ENCODE measurements at places on chromosomes 1 and 21.

DNA sequence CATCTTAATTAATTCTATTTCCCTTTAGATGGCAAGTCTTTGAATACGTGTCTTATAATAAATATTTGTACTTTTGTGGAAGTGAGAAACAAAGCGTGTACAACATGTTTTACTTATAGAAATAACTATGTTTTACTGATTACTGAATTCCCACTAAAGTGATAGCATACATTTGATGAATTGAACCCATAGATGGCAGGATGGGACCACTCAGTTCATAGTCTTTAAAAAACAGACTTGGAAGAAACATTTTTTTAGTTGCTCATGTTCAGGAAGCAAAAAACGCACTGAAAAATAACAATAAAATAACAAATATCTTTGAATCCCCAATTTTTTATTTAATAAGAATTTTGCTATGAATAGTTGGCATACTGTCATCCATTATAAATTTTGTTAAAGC lies 507.1 kb upstream of the ZRANB2 start:
- no peak for DNase-seq

DNA sequence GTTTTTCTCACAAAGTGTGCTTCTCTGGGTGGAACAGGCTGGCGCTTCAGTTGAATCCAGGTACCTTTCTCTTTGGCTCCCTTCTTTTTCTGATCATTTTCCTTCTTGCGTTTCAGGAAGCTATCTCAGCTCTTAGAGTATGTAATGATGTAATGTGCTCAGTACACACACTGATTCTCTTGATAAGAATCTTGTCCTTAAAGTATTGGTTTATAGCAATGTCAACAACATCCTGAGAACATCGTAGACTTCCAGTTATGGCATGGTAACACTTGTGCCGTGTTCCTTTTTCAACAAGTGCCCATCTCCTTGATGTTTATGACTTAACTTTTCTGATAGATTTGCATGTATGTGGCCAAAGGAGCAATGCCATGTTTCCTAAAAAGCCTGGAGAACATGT lies 11.7 kb upstream of the ABCD3 start:
- DNase-seq, result no peak

DNA sequence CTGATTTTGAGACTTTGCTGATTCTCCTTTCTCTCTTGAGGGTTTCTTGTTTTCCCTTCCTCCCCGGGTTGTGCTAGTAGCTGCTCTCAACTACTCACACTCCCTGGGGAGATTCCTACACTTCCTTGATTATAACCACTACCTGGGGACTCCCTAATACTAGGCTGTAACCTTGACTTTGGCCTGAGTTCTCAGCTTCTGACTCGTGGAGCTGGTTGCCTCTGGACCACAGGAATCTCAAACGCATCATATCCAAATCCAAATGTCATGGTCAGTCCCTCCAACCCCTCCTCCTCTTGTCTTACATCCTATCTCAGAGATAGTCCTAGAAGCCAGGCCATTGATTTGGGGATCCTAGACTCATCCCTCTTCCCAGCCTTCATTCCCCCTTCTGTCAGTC lies 12.0 kb downstream of the MOV10 start:
- no peak for DNase-seq

GRCh38 chr1:234260578-234260977 lies 112.7 kb upstream of the COA6 start:
- no peak for DNase-seq

GRCh38 chr1:187787736-187788135 lies 959.0 kb downstream of the PLA2G4A start:
- DNase-seq, result no peak

GRCh38 chr1:207579436-207579799 lies 65.5 kb upstream of the CR1L start:
- no peak for DNase-seq

DNA sequence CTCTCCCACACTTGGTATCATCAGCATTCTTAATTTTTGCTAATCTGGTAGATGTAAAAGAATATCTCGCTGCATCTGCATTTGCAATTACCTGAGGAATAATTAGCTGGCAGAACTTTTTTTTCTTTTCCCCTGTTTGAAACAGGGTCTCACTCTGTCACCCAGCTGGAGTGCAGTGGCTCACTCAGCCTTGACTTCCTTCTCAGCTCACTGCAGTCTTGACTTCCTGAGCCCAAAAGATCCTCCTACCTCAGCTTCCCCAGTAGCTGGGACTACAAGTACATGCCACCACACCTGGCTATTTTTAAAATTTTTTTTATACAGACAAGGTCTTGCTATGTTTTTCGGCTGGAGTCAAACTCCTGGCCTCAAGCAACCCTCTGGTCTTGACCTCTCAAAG lies 35.4 kb upstream of the ENAH start:
- no peak for DNase-seq

DNA sequence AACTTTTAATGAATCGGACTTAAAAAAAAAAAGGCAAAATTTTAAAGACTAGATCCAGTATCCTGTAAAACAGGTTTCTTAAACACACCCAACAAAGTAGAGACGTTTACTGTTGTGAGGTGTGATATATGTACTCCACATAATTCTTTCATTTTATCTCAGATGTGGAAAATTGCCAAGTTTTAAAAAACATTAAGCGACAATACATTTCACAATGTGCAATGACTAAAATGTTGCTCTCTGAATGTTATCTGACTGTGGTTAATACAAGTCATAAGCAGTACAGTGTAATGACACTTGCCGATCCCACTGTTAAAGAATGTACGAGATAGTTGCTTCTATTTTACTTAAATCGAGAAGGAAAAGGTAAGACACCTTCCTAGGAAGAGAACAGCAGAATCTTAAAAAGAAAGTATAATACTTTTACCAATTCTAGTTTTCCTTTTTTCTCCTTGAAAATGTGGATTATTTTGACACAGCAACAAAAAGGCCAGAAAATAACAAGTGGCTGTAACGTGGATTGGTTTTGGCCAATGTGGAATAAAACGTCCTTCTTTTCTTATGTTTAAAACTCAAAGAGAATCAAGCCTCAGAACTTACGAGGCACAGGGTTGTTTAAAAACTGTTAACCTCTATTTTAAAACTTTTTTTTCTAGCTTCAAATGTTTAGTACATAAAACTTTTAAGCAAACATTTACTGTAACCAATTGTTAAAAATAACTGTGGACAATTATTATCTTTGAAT lies 51.4 kb downstream of the TP53BP2 start:
- no peak for DNase-seq

GRCh38 chr1:46193285-46193684 lies 4.9 kb downstream of the POMGNT1 start:
- no peak for DNase-seq

DNA sequence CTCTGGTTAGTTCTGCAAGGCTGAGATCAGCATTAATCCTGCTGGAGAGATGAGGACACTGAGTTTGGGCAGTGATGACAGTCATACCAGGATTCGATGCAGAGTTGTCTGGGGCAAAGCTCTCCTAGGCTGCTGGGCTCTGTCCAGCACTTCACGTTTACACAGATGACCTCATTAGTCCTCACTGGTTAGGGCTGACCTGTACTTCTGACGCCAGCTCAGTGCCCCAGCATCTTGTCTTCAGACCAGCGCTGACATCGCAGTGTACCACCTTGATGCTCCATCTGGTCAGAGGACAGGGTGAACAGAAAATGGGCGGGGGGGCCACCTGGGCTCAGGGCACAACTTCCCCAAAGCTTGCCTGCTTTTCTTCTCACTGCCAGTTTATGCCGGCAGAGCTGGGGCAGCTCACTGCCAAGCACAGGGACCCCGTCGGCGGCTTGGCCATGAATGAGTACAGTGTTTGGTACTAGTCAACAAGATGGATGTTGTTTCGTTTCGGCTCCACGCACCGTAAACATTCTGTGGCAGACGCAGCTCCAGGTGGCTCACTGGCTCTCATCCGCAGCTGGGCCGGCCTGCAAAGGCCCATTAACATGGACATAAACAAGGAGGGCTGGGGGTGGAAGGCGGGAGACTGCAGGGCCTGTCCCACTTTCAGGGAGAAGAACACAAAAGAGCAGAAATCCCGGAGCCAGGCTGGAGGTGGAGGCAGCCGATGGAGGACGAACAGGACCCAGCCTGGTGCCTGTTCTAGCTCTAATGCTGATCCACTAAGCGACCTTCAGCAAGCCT lies 118.7 kb downstream of the GLIS1 start:
- DNase-seq, result no peak

GRCh38 chr1:106072909-106073600 lies 983.4 kb upstream of the PRMT6 start:
- DNase-seq, result no peak

Data from NCI-H187 (cell line).